ENCODE measurements at places on chromosomes 1 and 21.

DNA sequence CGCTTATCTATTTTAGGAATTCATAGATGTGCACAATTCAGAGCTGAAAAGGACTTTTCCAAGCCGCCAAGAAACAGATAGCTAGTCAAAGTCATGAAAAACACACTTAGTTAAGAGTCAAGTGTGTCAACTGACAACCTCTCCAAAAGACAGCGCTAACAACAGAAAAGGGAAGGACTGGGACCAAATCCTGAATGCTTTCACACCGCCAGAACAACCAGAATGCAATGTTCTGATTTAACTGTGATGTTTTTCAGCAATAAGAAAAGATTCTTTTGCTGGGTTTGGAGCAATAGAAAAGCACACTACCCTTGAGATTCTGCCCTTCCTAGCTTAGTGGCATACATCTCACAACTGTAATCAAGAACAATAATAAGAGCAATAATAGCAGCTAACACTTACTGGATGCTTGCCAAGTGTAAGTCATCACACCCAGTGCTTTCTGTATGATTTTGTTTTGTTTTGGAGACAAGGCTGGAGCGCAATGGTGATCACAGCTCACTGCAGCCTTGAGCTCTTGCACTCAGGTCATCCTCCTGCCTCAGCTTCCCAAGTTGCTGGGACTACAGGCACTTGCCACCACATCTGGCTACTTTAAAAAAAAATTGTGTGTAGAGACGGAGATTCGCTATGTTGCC lies 33.9 kb upstream of the SDC3 start:
- no peak for DNase-seq

DNA sequence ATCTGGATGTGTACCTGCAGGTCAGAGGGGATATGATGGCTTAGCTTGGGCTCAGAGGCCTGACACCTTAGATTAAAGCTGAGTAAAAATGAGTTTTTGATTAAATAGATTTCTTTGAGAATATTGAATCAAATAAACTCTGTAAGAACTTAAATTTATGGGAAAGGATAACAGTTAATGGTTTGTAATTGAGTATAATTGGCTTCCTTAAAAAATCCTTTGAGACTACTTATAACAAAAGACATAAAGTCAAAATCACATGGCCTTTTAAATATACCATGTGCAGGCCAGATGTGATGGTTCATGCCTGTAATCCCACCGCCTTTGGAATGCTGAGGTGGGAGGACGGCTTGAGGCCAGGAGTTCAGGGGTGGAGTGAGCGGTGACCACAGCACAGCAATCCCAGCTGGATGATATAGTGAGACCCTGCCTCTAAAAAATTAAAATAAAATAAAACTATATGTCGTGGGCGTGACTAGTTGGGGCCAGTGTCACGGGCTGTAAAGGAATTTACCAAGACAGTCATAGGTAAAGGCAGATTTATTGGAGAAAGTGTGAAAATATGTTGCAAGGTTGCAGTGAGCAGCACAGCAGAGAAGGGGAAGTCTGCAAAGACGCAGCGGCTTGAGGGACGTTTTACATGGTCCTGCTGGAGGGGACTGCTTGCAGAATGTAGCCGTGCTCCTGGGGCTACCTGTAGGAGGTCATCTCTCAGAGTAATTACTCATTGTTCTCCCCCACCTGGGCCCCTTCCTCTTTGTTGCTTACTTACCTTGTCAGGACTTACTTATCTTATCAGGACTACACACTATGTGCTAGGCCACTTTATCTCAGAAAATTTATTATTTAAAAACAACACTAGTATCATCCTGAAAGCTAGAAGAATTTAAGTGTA lies 122.3 kb downstream of the ZMYM4 start:
- DNase-seq = no peak

- DNase-seq = no peak
Observed at GRCh38 chr21:44947930-44948331, 8.1 kb downstream of the SLX9 start.

DNA sequence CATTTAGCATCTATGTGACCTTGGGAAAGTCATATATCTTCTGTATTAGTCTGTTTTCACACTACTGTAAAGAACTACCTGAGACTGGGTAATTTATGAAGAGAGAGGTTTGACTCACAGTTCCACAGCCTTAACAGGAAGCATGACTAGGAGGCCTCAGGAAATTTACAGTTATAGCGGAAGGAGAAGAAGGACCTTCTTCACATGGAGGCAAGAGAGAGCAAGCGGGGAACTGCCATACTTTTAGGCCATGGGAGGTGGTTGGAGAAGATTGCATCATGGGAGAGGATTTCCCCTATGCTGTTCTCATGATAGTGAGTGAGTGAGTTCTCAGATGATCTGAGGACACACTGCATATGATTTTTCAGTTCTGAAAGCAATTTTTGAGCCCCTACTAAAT lies 87.9 kb downstream of the CLEC20A start:
- DNase-seq = no peak

DNA sequence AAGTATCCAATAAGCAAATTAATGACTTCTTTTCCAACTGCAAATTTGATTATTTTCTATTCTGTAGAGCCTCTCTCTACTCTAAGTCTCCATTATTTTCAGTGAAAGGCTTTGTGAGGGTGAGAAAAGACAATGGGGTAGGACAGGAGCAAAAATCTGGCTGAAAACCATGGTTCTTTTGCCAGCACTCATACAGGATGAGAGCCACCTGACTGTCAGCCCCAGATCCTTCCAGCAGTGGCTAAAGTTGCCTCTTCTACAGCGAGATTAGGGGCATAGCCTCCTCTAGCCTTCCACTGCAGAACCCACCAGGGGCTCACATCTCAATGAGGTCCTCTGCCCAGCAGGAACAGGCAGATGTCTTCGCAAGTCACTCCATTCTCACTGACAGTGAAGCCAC lies 23.7 kb downstream of the NMNAT2 start:
- no peak for DNase-seq

DNA sequence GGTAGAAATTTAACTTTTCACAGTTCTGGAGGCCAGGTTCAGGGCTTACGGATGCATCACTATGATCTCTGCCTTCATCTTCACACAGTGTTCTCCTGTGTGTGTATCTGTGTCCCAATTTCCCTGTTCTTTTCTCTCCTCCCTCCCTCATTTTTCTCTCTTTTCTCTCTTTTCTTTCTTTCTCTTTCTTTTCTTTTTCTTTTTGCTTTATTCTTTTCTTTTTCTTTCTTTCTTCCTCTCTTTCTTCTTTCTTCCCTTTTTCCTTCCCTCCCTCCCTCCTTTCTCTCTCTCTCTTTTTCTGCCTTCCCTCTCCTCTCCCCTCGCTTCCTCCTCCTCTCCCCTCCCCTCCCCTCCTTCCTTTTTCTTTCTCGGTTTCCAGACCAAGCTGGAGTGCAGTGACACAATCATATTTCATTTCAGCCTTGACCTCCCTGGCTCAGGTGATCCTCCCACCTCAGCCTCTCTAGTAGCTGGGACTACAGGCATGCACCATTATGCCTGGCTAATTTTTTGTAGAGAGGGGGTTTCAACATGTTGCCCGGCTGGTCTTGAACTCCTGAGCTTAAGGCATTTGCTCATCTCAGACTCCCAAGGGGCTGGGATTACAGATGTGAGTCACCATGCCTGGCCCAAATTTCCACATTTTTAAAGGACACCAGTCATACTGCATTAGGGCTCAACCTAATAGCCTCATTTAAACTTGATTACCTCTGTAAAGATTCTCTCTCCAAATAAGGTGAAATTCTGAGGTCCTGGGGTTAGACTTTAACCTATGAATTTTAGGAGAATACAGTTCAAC lies 115.9 kb downstream of the HUNK start:
- DNase-seq = no peak

DNA sequence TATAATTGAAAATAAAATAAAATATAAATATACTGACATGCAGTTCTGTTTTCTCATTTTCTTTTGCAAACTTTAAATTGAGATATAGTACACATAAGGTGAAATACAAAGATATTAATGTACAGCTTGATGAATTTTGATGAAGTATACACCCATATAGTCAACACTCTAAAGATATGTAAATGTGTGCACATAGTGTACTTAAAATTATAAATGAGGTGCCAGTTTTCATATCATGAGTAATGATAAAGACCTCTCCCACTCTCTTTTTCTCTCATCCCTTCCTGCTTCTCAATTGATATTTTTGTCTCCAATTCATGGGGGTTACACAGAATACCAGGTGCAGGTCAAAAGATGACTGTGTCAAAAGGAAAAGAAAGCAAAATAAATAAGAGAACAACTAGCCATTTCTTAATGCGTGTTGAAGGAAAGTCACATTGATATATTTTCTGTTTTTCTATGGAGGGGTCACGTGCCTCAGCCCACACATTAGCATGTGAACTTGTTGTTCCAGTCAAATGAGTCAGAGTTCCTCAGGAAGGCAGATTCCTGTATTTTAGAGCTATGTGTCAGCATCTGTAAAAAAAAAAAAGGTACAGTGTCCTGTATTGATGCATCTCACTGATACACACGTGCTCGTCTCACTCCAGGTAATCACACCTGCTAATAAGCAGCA lies 64.3 kb upstream of the HOOK1 start:
- no peak for DNase-seq

DNA sequence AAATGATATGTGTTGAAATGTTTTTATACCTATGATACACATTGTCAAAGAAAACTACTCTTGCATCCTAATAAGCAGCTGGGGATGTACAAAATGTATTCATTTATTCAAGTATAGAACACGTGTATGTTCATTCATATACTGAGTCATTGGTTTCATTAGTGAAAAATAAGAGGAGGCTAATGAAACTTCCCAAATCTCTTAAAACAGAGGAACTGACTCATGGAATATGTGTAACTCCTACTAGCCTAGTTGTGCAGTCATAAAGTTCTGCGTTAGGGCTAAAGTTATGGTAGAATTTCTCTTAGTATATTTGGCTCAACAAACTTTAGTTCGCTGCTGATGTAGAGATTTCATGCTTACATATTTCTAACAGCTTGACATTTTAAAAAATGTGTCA lies 441.6 kb downstream of the NCAM2 start:
- no peak for DNase-seq

- DNase-seq = no peak
Observed at GRCh38 chr1:214116258-214116657, 128.5 kb downstream of the PROX1 start.

- DNase-seq = no peak
Observed at GRCh38 chr1:90502194-90502593, 214.9 kb downstream of the BARHL2 start.

DNA sequence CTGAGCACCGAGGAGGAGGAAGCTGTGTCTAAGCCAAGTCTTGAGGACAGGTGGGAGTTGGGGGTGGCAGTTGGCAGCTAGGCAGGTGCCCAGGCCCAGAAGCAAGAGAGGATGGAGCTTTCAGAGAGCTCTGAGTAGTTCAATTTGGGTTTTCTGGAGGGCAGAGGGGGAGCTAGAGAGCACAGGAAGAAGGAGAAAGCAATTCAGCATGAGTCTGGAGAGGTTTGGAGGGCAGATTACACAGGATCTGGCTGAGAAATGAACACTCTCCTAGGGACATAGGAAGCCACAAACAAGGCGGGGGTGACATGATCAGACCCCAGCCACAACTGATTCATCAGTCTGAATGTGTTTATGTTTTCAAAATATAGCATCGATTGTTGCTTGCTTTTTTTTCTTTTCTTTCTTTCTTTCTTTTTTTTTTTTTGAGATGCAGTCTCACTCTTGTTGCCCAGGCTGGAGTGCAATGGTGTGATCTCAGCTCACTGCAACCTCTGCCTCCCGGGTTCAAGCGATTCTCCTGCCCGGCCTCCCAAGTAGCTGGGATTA lies 23.8 kb downstream of the PTPRF start:
- DNase-seq = no peak

DNA sequence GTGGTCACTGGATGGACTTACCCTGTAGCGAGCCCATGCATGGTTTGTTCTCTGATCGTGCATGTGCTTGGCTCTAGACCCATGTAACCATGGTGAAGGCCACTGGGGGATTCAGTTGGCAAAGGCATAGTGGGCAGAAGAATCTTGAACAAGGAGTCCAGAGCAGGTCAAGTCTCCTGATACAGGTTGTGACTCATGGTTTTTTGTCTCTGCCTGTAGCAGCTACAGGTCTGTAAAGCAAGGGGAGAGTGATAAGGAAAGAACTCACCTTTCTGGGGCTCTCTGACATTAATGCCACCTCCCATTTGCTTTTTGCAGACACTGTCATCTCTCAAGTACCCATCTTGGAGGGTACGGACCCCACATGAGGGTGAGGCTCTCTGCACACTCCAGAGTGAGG lies 153.4 kb upstream of the CAMK1G start:
- DNase-seq = no peak

DNA sequence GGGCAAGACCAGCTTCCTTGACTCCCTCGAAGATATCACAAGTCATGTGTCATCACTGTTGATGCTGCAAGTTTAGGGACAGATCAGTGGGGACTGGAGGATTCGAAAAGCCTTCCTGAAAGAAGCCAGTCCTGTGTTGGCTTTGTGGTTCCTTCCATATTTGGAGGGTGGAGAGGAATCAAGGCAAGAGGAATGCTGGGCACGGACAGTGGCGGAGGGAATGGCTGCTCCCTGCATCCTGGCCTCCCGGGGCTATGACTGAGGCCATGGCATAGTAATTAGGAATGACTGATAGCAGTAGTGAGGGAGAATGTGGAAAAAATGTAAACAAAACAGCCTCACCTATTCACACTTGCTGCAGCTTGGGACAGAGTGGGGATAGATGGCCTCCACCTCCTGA lies 36.4 kb downstream of the VANGL1 start:
- no peak for DNase-seq

DNA sequence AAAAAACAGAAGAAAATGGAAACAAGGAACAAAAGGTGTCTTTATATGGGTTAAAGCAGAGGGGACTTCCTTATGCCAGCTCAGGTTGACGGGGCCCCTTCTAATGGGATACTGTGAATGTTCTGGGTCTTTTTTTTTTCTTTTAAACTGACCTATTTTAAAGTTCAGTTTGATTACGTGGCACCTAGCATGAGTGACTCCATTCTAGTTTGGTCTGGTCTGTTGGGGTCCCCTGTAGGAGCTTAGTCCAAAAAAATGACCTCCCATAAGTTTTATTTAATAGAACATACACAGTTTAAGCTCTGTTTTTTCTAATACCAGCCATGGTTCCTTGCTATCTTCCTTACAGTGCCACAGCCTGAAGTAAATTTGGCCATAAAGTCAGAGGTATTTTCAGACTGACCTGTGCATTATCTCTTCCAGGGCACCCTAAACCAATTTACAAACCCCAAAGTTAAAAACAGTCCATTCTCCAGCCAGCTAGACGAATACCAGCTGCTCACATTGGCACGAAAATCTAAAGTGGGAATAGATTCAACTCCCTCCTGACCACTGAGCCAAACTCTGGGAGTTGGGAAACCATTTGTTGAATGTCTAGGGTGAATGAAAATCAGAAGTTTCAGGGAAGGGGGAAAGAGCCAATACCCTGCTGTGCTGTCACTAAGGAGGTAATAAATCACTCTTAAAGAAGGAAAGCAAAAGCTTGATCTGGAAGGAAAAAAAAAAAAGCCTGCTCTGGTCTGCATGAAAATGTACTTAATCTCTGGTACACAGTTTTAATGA lies 42.4 kb downstream of the AKNAD1 start:
- DNase-seq = no peak

GRCh38 chr1:109788695-109789521 lies 25.2 kb upstream of the EPS8L3 start:
- no peak for DNase-seq

Measured in activated gamma-delta T cell (primary cell).